Fibroblast of skin of abdomen (primary cell): ENCODE measurements at places on chromosomes 16 and 17.
A peak's percentile ranks its signal among the peaks of the same experiment; 100 is the strongest.

- no peak for DNase-seq
Measured at GRCh38 chr16:66616592-66616991, 12.1 kb downstream of the CMTM3 start.

DNA sequence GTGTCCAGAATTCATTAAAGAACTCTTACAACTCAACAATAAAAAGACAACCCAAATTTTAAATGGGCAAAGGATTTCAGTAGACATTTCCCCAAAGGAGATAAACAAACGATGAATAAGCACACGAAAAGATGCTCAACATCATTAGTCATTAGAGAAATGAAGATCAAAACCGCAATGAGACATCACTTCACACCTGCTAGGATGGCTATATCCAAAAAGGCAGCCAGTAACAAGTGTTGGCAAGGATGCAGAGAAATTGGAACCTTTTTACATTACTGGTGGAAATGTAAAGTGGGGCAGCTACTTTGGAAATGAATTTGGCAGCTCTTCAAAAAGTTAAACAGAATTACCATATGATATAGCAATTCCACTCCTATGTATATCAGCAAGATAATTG is 42.0 kb downstream of the PITPNM3 start:
- DNase-seq: peak; percentile 20

DNA sequence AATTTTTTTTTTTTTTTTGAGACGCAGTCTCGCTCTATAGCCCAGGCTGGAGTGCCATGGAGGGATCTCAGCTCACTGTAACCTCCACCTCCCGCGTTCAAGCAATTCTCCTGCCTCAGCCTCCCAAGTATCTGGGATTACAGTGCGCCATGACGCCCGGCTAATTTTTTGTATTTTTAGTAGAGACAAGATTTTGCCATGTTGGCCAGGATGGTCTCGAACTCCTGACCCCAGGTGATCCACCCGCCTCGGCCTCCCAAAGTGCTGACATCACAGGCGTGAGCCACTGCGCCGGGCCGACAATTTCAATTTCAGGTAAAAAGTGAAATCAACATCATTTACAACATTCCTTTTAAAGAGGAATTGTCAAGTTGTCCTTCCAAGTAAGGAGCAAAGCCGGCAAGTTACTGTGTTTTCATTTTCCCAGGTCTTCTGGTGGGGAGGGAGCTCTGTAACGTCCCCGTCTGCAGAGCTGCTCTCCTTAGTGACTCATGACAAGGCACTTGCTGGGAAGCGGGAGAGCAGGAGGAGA is 873 bp downstream of the NPLOC4 start:
- no peak for DNase-seq

DNA sequence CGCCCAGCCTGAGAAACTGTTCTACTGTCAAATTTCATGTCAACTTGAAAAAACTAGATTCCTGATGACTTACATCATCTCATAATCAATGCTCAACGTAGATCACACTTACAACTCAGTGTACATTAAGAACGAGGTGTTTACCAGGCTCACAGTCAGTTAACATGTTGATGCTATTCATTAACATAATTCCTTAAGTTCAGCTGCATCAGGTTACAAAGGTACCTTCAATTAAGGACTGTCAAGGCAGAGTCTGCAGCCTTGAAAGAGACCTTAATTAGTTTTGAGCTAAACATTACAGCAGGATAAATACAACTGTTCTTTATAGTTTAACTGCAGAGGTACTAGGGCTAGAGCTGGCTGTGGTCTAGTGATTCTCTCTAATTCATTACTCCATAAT is 1.9 kb downstream of the GNA13 start:
- no peak for DNase-seq

DNA sequence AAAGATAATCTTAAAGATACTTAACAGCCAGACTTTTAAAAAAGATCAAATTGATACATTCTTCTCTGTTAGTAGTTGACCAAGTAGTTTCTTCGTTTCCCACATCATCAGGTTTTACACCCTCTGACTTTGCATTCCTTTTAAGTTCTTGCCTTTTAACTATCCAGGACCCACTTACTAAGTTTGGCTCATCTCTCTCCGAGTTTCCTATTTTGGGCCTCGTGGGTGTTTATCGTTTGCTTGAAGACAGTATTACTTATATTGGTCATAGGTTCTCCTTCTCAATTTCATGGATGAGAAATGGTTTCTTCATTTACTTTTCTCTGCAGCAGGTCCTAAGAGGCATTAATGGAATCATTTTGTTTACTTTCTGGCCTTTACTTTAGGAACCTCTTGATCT is 43.2 kb downstream of the RPA1 start:
- DNase-seq: no peak

- DNase-seq: peak; percentile 52
Measured at GRCh38 chr17:80644536-80644935, 99.9 kb downstream of the RPTOR start.

DNA sequence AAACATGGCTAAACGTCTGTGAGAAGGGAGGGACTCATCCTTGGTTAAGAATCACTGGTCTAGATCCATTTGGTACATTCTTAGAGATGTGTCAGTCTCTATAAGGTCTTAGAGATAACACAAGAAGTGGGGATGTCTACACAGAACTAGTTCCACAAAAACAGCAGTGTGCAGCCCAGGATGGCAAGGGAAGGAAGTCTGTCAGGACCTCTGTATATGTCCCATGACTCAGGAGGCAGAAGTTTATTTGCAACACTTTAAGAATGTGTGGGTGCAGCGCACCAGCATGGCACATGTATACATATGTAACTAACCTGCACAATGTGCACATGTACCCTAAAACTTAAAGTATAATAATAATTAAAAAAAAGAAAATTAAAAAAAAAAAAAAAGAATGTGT is 548.5 kb upstream of the SOX9 start:
- DNase-seq: no peak

GRCh38 chr16:11155284-11155806 is 100.7 kb downstream of the SOCS1 start:
- peak; percentile 61 for DNase-seq

- peak; percentile 38 for DNase-seq
Measured at GRCh38 chr17:29778956-29779811, 150.8 kb downstream of the SSH2 start.

- no peak for DNase-seq
Measured at GRCh38 chr17:61337290-61337689, 62.4 kb upstream of the TBX2 start.

DNA sequence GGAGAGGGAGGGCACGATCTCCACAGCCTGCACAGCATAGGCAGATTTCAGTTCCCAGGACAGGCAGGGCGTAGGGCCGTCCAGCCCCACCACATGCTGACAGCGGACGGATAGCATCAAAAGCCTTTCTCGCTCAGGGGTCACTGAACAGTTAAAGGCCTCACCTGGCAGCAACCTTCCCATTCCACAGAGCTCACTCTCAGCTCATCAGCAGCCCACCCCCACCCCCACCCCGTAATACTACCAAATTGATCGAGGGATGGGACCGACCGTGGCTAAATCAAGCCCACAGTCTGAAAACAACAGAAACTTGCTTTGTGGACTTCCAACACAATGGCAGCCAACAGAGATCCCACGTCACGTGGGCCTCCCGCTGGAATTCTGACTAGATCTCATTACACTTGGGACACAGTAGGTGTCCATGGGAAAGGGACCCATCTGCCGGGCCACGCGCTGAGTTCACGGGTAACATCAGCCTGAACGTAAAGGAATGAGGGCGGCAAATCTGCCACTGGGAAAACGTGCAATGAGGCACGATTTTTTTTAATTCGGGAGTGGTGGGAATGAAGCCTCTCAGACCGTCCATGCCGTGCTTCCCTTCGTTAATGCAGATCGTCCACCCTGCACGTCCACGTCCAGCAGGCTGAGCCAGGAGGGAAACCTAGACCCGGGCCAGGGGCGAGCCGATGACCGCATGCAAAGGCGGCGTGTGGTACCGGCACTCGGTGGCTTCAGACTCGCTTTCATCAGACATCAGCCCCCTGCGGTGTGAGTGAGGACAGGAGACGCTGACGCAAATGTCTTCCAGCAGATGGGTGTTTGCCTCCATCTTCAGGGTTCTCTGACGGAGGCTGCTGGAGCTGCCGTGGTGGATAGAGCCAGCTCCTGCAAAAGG is 92.1 kb downstream of the TBC1D16 start:
- no peak for DNase-seq

DNA sequence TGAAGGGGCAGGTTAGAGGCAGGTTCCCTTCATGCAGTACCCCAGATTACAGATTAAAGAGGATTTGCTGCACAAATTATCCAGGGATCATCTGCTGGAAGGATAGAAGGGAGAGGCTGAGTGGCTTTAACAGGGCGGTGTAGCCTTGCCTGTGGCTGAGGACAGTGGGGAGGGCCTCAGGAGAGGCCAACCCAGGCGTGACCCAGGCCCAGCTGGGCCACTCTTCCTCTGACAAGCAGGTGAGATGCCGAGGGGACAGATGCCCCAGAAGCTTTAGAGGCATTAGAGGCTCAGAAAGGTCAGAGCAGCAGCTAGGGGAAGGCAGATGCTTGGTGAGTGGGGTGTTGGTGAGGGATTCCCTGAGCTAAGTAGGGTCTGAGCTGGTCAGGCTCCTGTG is 18.1 kb upstream of the MTMR4 start:
- no peak for DNase-seq

DNA sequence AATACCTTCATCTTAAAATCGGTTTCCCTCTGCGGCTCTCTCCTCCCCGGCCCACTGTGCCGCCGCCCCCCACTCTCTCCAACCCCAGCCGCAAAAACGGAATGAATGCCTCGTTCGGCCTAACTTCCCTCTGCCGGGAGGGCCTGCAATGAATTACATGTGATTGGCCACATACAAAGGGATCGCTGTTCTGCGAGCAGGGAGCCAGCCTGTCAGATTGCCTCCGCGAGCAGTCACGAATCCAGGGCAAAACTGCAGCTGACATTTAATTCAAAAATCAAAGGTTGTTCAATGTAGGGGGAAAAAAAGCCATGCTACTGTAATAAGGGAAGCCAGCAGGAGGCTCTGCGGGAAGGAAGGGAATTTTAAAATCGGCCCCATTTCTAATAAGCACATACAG is 84.9 kb downstream of the TBC1D16 start:
- no peak for DNase-seq

DNA sequence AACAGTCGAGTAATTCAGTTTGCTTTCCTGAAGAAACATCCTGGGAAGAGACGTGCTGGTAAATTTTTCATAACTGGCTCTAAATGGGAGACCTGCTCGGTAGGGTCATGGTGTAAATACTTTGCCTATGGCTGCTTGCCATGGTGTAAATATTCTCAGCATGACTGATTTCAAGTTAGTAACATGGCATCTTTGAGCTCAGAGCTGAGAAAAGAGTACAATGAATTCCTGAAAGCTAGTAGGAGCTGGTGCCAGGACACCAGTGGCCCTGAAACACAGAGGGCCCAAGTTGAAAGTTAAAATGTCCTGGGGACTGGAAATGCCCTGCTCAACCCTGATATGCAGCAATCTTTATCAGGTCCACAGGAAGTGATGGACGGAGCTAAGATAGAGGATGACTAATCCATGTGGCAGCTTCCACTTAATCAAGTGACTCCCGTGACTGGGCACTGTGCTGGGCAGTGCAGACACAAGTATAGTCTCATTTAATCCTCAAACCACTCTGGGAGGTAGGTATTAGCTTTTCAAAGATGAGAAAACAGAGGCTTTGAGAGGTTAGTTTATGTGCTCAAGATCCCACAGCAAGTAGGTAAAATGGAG is 130.1 kb upstream of the ADAMTS18 start:
- DNase-seq: peak; percentile 35

DNA sequence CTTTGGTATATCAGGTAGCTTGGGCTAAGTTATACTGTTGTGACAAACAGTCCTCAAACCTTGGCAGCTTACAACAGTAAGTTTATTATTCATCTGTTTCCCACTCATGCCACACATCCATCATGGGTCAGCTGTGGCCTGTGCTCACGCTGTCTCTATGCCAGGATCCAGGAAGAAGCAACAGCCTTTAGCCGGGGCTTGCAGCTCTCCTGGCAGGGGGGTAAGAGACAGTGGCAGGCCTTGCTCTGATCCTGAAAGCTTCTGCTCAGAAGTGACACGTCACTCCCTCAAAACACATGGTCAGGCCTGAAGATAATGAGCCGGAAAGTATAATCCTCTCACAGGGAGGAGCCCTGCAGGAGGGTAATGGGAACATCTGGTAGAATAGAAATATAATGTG is 377.6 kb downstream of the CPPED1 start:
- peak; percentile 53 for DNase-seq

GRCh38 chr17:4583782-4584100 is 588 bp upstream of the SMTNL2 start:
- no peak for DNase-seq

DNA sequence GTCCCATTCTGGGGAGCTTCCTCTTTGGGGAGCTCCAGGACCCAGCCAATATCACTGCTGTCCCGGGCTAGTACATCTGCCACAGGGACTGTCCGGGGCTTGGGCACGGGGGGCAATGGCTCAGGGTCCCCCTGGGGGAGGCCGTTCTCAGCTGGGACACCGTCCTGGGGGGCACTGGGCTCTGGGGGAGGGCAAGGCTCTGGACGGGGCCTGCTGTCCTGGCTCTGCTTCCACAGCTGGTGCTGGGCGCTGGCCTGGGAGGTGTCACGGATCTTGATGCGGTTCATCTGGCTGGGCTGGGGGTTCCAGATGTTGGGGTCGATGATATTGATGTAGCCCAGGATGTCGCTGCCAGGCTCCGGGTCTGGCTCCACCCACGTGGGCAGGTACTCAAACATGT is 26.1 kb downstream of the SLC5A10 start:
- no peak for DNase-seq

DNA sequence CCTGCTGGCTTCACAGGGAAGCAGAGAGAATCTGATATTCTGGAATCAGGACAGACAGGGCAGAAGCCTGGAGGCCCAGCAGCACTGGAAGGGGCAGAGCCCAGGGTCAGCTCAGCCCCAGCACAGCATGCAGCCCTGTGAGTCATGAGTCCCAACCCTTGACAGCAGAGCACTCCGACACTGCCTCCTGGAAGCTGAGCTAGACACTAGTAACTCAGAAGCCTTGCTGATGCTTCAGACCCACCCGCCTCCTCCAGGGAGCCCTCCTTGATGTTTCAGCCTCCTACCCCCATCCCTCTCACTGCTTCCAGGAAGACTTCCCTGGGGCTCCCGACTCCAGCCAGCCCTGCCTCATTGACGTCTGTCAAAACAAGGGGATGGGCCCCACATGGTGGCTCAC is 6.9 kb downstream of the CAMKK1 start:
- DNase-seq: no peak

DNA sequence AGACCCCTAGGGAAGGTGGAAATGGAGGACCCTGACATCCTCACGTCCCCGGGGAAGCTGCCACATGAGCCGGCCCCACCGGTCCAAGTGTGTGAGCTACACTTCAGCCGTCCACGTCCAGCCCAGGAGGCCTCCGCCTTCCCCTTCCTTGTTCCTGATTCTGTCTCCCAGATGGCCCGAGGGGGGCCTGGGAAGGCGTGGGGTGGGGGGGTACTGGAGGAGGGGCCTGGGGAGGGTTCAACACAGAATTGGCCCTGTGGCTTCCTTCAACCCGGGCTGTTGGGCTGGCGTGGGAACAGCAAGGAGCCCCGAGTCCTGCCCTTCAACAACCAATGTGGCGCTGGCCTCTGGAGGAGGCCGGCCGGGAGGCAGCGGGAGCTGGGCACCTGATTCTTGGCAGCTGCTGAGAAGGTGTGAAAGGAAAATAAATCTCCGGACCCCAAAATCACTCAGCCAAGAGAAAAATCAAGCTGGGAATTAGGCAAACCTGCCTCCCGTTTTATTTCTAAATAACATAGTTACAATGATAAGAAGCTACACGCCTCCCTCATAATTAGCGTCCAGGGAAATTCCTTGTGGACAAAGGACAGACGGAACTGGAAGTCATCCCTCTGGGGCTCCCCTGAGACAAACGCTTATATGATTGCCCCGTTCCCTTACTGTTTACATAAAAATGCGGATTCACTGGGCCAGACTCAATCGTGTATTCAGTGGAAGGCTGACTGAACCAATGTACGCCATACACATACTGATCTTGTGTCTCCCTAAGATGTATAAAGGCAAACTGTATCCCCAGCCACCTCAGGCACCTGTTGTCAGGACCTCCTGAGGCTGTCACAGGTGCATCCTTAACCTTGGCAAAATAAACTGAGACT is 1.8 kb upstream of the APRT start:
- no peak for DNase-seq
